Adipocyte (in vitro differentiated cells): ENCODE measurements at places on chromosomes 6 and 20.

GRCh38 chr6:34378470-34378869 is 14.0 kb downstream of the NUDT3 start:
- no peak for DNase-seq

GRCh38 chr20:47792021-47792618 is 6.8 kb upstream of the SULF2 start:
- peak; percentile 92 for DNase-seq

GRCh38 chr20:58228484-58229197 is at the start of gene ANKRD60:
ANKRD60 (minus strand) TSS chr20:58228653; CDS start chr20:58228653, 0 bp downstream.
- peak; percentile 54 for DNase-seq

DNA sequence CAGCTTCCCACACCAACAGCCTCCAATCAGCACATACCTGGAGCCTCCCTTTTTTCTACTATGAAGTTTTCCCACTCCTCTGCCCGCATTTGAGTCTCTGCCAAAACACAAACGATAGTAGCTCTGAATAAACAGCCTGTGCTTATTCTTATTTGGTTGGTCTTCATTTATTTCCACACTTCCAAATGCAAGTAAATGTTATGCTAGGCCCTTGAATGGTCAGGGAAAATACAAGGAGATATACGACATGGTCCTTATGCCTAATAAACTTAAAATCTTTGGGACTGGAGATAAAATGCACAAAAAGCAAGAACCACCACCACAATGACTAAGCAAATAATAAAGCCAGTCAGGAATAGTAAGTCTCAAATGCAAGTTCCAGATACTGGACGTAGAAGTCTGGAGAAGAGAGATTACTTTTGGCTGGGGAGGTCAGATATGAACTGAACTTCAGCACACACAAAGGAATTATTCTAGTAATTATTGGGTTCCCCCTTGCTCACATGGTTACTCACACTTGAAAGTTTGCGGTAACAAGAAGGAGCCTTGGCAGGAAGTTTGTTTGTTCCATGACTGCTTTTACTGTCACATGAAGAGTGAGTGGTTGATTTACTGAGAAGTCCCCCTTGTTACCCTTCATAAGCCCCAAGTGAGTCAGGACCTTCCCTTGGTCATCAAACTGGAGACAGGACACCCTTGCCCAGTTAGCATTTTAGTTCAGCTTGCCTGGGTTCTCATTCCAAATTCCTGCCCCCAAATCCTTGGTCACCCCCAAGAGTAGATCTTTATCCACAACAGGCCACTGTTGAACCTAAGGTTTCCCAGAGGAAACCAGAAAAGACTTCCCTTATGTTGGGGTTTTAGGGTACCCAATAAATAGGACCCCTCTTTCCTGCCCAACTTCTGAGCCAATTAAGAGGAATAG is 511.2 kb upstream of the JARID2 start:
- DNase-seq: peak; percentile 39

- DNase-seq: peak; percentile 100
Observed at GRCh38 chr6:116570856-116571682, at the start of gene RWDD1. RWDD1 (plus strand) TSS chr6:116571504; CDS start chr6:116571583, 79 bp downstream.

DNA sequence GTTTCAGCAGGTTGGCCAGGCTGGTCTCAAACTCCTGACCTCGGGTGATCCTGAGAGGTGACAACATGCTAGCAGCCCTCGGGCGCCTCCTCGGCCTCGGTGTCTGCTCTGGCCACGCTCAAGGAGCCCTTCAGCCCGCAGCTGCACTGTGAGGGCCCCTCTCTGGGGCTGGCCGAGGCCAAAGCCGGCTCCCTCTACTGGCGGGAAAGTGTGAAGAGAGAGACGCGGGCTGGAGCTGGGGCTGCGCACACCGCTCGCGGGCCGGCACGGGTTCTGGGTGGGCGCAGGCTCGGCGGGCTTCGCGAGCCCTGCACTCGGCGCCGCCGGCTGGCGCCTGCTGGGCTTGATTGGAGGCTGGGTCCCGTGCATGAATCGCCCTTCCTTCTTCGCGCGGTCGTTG is 80.8 kb upstream of the RBM24 start:
- no peak for DNase-seq

GRCh38 chr6:110394409-110394808 is 21.0 kb downstream of the DDO start:
- no peak for DNase-seq

- peak; percentile 66 for DNase-seq
Observed at GRCh38 chr20:50913690-50914375, 17.4 kb downstream of the ADNP start.

- DNase-seq: no peak
Observed at GRCh38 chr20:62569615-62570014, 72.7 kb upstream of the SLCO4A1 start.

DNA sequence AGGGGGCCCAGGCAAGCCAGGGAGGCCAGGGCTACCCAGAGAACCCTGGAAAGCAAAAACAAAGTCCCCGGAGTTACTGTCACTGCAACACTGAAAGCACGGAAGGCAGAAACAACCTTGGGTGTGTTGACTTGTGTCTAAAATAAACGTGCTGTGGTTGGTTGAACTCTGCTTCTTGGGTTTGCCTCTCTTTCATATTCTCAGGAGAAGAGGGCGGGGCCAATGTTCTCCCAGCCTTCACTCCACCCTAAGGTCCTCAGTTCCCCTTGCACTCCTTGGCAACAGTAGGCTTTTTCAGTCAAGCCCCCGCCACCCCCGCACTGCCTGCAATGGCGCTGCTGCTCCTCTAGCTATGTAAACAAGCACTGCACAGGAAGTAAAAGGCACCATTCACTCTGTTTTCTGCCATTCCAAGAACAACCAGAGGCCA is 60.9 kb downstream of the COL9A1 start:
- no peak for DNase-seq

DNA sequence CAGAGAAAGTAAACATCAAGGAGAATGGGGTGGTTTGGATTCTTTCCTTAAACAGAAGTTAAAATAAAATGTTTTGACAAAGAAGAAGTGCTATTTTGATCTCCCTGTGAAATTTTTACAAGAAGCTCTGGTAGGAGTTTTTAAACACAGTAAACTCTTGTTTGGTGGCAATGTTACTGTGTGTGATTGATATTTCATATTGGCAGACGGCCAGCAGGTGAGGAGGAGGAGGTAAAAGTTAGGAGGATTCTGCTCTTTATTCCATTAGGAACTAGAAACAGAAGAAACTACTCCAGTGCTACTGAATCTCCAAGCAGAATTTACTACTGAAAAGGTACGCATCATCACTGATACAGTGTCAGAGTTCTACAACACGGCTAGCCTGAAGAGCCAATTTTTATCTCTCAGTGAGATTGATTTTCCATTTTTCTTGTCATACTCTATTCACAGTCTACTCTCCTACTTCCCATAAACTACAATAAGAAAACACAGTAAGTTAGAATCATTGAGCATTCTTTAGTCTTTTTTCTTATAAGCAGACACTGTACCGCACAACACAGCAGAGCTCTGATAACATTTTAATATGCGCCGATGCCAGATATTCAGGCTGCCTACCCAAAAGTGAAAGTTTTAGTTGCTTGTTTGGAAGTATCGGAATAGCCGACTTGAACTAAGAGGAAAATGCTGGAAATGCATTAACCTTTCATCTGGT is 21.2 kb upstream of the AFDN start:
- DNase-seq: no peak

- peak; percentile 62 for DNase-seq
Observed at GRCh38 chr20:41308290-41308711, 9.2 kb downstream of the ZHX3 start.

- DNase-seq: no peak
Observed at GRCh38 chr6:46276576-46277142, 105.9 kb upstream of the ENPP5 start.

DNA sequence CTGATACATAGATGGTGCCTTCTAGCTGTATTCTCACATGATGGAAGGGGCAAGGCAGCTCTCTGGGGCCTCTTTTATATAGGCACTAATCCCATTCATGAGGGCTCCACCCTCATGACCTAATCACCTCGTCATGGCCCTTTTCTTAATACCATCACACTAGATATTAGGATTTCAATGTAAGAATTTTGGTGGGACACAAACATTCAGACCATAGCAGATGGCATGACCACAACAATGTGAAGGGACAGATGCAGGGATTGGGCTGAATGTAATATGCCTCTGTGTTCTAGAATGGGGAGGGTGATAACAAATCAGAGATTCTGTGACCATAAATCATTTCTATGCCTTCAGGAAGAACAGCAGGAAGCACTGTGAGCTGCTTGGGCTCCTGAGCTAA is 145.8 kb downstream of the LCA5 start:
- no peak for DNase-seq

GRCh38 chr6:157842212-157842611 is 19.2 kb downstream of the SNX9 start:
- no peak for DNase-seq

DNA sequence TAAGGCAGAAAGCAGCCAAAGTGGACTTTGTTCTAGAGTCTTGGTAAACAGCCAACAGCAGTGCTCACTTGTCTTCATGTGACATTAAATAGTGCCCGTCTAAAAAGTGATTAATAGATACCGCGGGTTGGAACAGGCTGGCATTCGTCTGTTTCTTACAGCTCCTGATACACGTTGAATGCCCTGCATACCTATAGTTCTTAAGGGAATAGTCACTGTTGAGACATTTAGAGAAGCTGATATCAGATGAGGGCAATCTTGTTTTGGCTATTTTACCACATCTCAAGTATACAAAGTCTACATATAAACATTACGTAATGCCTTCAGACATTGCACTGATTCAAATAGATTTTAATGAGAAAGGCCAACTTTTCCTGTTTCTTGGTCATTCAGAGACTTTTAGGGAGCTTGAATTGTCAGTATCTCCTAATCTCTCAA is 374.9 kb upstream of the FLRT3 start:
- DNase-seq: peak; percentile 73

DNA sequence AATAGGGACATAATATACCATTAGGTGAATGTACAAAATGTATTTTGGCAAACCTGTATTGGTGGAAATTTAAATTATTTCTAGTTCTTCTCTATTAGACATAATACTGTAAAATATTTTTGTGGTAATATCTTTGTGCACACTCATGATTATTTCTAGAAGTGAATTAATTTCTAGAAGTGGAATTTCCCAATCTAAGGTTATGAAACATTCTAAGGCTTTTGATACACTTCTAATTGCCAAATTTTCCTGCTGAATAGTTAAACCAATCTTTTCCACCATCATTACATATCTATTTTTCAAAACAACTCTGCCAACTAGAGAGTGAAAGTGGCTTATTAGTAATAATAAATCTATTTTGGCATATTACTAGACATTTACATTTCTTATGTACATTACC is 1.8 kb upstream of the CCND3 start:
- no peak for DNase-seq

DNA sequence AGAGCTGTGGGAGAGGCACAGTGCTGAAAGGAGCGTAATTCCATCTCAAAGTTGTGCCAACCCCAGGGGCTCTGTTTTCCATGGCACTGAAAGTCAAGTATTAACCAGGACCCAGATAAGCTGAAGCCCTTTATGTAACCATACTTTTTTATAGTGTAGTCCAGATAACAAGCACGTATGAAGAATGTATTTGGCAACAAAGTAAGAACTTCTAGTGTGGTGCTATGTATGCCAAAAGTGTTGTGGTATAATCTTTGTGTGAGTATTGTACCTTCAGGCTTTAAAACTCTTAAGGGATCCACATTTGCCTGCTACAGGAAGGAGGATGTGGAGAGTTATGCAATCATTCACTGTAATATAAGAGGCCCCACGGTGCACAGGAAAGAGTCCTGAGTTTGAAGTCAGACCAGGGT is 129.4 kb downstream of the IBTK start:
- DNase-seq: peak; percentile 6

GRCh38 chr20:41444821-41445220 is 78.2 kb upstream of the EMILIN3 start:
- DNase-seq: no peak

- no peak for DNase-seq
Observed at GRCh38 chr6:65182681-65183080, 524.3 kb downstream of the EYS start.

DNA sequence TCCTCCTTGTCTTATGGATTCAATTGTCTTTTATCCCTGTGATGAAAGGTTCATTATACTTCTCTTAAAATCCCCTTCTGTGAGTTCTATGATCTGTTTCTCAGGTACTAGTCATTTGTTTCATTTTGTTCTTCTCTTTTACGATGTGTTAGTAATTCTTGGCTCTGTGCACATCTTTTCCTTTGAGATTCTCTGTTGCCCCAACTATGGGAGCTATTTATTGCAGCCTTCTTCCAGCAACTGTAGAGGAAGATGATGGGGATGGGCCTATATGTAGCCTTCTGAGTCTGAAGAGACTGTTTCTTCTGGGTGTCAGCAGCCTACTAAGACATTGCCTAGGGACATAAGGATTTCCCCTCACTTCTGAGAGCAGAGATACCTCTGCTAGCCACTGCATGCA is 50.4 kb upstream of the TRERF1 start:
- DNase-seq: no peak

GRCh38 chr6:7691675-7692452 is 34.0 kb upstream of the BMP6 start:
- peak; percentile 58 for DNase-seq

- peak; percentile 76 for DNase-seq
Observed at GRCh38 chr6:112311950-112312547, 35.1 kb upstream of the RFPL4B start.

- DNase-seq: peak; percentile 69
Observed at GRCh38 chr6:153090241-153090930, 40.7 kb downstream of the RGS17 start.

DNA sequence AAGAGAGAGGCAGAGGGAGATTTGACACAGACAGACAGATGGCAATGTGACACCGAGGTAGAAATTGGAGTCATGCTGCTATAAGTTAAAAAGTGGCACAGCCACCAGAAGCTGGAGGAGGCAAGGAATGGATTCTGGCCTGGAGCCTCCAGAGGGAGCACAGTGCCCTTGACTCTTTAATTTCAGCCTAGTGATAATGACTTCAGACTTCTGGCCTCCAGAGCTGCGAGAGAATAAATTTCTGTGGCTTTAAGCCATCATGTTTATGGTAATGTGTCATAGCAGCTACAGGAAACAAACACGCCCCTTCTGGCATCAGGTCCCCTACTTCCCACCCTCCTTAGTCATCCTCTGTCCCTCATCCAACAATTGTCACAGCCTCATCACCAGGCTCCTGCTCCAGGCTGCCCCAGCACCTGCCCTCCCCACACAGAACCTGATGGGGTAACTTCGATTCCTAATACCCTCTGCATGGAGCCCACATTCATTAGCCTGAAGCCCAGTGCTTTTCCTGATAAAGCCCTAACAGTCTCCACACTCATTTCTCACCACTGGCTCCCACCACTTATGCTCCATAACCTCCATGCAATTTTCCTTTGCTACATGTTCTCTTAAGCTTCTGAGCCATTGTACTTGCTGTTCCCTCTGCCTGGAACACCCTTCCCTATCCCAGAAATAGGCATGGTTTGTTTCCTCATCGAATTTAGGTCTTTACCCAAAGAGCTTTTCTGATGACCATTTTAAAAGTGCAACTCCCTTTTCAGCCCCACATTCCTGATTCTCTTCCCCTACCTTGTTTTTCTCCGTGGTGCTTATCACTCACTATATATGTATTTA is 69.7 kb upstream of the TOX2 start:
- DNase-seq: peak; percentile 81

GRCh38 chr6:157911278-157911677 is 70.4 kb upstream of the SYNJ2 start:
- no peak for DNase-seq

- DNase-seq: peak; percentile 79
Observed at GRCh38 chr6:106199331-106199730, 113.2 kb downstream of the PRDM1 start.
